ENCODE measurements at places on chromosomes 1 and 21. TPM values are rescaled to one million over a fixed set of nuclear protein-coding genes. Genes with fewer than 3 reads are reported as not detected.

CHRM3 gene
- 1.6 TPM for total RNA-seq

ADCY10 gene
- total RNA-seq = 0.15 TPM

LAX1 gene
- 2.7 TPM for total RNA-seq

GRCh38 chr1:214296860-214297745 lies 16.1 kb downstream of the SMYD2 start:
- DNase-seq = no peak

DNA sequence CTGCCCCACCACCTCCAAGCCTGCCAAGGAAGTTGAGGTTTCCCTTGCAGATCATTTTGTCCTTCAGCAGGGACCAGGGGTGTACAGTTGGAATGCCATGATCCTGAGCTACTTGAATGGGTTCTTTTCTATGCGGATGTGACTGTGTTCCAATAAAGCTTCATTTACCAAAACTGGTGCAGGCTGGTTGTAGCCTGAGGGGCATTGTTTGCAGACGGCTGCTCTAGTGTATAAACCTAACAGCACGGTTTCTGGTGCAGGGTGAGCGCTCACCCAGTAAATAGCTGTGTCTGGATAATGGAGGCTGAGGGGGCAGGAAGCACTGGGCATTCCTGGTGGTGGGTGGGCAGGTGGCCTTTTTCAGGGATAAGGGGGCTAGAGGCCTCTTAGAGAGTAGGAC lies 72.7 kb upstream of the ACTL8 start:
- DNase-seq = peak; percentile 58

UTS2 gene
- total RNA-seq = 1.6 TPM

DNA sequence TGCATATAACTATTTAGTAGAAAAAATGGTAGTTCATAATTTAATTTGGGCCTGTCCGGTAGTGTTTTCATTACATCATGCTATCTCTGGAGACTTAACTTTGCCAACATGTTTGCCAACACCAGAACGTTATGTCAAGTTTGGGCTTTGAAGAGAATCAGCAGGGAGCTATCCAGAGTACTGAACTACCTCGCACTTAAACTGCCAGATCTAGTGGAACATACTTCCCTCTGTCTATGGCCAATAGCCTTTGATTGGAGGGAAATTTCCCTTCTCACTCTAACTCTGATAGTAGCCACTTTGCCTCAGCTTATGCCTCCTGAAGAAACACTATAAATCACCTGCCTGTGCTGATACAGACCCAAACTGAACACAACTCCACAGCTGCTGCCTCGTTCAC lies 10.0 kb downstream of the LRRC53 start:
- DNase-seq = no peak

ESPN gene
- 10.8 TPM for total RNA-seq

DNA sequence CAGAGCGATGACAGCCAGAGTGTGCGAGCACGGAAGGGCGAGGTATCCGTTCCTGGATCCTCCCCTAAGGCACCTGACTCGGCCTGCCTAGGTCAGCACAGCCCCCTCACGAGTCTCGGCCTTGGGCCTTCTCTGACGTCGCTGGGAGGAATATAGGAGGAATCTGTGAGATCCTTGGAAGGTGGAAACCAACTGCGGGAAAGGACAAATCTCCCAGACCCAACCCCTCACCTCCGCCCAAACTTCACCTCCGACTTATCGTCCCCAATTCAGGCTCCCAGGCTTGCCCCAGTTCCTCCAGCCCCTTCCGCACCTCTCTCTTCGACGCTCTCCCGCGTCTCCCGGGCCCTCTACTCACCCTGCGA lies 494 bp downstream of the APH1A start:
- no peak for DNase-seq

DNA sequence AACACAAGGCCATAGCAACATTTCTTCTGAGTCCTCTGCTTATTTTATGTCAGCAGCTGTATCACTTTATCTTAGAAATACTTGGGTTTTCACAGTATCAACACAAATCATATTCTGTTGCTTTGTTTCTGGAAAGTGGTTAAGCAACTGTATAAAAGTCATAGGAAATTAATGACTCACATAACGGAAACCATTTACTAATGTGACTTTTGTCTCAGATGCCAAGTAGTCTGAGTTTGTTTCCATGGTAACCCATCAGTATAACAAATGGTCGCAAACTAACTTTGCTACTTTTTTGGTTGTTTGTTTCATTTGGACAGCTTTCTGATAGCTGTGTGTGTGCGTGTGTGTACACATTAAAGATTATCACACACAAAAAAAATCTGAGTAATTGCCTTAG lies 31.1 kb downstream of the EEIG2 start:
- DNase-seq = no peak

DNA sequence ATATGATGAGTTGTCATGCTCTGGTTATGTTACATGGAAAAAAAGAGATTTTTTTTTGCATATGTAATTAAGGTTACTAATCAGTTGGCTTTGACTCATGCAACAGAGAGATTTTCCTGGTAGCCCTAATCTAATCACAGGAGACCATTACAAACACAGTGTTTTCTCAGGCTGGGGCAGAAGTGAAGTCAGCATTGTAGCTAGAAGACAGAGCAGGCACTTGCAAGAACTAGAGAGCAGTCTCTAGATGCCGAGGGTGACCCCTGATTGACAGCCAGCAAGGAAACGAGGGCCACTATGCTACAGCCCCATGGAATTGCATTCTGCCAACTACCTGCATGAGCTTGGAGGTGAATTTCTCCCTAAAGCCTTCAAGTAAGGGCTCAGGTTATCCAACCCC lies 151.3 kb downstream of the RUNX1 start:
- no peak for DNase-seq

DNA sequence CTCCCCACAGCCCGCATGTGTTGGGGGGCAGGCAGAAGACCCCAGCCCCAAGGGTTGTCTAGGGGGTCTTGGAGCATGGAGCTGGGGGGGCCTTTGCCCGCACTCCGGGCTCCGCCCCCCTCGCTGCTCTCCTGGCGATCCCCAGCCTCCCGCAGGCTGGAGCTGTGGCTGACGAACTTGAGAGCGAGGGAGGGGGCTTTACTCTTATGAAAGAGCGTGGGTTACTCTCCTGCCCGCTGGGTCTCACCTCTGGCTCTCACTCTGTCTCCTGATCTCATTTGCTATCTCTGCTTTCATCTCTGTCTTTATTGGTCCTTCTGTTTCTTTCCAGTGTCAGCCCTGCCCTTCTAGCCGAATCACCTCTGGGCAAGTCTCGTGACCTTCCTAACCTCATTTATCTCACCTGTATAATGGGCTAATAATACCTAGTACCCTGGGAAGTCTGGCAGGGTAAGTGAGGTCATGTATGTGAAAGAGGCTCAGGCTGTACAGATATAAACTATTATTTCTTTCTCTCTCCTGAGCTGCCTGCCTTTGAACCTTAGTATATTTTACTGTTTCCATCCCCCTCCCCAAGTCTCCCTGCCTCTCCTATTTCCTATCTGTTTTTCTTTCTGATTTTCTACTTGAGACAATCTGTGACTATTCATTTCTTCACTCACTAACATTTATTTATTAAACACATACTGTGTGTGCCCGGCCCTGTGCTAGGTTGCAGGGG lies 731 bp downstream of the EFNA4 start:
- no peak for DNase-seq

KIAA1614 gene
- total RNA-seq = 4.3 TPM

SLC30A10 gene
- total RNA-seq = not detected
